Uterine smooth muscle cell (primary cell): ENCODE measurements at places on chromosomes 12 and 14. TPM values are rescaled to one million over a fixed set of nuclear protein-coding genes. Genes with fewer than 3 reads are reported as not detected.

The ACOT2 gene
- 25.5 and 30.1 TPM in 2 replicates for total RNA-seq

The CDK2 gene
- total RNA-seq: 12.2 and 28.4 TPM in 2 replicates

The P2RX7 gene
- 2.8 and 4.1 TPM in 2 replicates for total RNA-seq

The ZDHHC22 gene
- total RNA-seq: not detected in 2 replicates

The WNT1 gene
- total RNA-seq: not detected in 2 replicates
